Gastrocnemius medialis (tissue), 4 donors: ENCODE measurements at places on chromosomes 2 and 18.
A peak's percentile ranks its signal among the peaks of the same experiment; 100 is the strongest.

DNA sequence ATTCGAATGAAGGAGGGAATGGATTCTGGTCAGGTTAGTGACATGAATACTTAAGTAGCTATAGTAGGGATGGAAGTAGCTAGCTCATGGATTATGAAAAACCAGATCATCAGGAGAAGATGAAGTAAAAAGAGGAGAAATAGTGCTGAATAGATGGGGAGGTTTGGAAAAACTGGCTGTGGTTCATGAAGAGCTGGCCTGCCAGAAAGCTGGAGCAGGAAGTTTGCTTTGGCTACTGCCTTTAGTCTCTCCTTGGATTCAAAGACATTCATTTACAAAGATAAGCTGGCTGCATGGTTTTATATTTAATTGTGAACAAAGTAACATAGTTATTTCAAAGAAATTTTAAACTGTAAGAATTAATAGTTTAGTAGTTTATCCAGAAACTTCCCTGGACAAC is 567.0 kb downstream of the RIT2 start:
- DNase-seq, result no peak

DNA sequence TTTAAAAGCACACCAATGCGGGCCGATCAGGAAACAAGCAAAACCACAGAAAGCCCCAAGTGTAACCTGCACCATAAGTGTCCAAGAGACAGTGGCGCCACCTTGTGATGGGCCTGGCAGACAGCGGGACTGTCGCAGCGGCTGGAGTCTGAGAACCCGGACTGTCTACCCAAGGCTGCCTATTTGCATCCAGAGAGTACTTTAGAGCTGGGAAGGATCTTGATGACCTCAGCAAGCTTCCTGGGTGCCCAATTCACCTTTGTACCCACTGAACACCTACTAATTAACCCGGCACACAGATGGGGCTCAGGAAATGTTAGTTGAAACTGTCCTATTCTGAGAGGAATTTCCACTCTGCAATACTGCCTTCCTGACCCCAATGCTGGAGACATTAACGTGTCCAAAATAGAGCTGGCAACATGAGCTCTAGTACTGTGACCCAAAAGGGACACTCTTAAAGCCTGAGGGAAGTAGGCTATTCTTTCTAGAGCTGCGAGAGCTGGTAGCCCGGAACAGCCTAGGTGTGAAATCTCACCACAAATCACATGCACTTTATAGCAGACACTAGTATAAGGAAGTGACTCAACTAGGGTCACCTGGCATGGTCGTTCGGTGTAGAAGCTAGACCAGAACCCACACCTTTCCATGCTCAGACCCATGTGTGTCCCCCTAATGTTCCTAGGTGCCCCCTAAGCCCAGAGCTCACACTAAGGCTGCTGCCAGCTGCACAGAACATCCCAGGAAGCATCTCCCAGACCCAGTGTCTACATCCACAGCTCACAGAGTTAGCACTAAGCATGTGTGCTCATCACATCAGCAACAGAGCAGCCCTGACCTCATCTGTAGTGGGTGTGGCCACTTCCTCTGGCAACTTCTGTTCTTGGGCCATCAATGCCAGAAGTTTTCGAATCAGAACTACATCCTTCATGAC is 25.4 kb downstream of the POLR1A start:
- DNase-seq, result peak; percentile 69

GRCh38 chr18:22827216-22827615 is 105.9 kb upstream of the RBBP8 start:
- no peak for DNase-seq

GRCh38 chr18:23238651-23239349 is 103.5 kb downstream of the CABLES1 start:
- DNase-seq, result no peak

GRCh38 chr2:80050246-80050645 is 254.3 kb downstream of the LRRTM1 start:
- DNase-seq, result no peak

GRCh38 chr18:39441648-39442047 is 1876.0 kb upstream of the CELF4 start:
- DNase-seq, result no peak

DNA sequence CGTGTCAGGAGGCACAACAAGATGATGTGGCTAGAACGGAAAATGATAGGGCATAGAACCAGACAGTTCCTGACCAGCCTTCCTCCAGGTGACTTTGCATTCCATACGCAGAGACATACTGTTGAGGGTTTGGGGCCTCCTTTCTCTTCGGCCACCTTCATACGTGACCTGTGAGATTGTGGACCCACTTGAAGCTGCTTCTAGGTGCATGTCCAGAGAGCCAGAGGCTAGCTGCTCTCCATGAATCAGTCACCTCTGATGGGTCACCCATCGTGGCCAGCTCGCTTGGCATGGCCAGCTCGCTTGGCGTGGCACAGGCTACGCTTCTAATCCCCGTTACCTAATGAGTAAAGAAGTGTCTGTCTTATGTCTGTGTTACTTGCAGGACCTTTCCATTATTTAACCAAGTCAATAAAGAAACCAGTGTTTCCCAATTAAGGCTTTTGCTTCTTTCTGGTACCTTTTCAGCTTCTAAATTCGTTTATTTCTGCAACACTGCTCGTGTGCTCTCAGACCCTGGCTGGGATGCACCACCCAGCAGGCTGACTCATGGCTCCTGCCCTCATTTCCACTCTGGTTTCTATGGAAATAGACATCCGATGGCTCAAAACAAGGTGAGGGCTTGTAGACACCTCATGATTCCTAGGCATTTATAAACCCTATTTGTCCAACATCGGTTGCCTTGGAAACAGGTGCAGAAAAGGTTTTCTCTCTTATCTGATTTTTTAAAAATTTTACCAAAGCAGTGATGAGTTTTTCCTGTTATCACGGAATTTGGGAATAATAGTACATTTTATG is 86.7 kb upstream of the B3GNT7 start:
- no peak for DNase-seq

- no peak for DNase-seq
These were observed 61.5 kb upstream of the DOCK10 start for GRCh38 chr2:225103737-225104141.

GRCh38 chr2:237507512-237507911 is 20.5 kb downstream of the MLPH start:
- DNase-seq, result no peak

GRCh38 chr2:230586328-230586982 is 126.2 kb upstream of the CAB39 start:
- no peak for DNase-seq

- no peak for DNase-seq
These were observed 170.6 kb downstream of the FIGN start for GRCh38 chr2:163565192-163565591.

DNA sequence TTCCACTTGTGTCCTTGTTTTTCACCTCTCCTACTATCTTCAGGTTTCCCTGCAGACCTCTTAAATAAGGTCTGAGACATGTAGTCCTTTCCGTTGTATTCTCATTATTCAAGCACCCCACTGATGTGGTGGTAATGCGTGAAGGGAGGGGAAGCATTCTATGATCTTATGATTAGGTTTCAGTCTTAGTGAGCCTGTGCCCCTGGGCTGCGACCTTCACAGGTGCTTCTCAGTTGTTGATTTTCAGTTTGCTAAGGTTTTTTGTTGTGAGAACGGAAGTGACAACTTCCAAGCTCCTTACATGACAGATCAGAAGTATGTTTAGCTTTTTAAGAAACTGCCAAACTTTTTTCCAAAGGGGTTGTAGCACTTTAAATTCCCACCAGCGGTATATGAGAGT is 41.3 kb downstream of the VPS54 start:
- no peak for DNase-seq

- no peak for DNase-seq
These were observed 160.0 kb upstream of the PGAP1 start for GRCh38 chr2:197086500-197086899.

- no peak for DNase-seq
These were observed 829 bp upstream of the KIAA2012 start for GRCh38 chr2:202072226-202072625.

- DNase-seq, result no peak
These were observed 1.1 kb upstream of the SEH1L start for GRCh38 chr18:12946549-12947284.

DNA sequence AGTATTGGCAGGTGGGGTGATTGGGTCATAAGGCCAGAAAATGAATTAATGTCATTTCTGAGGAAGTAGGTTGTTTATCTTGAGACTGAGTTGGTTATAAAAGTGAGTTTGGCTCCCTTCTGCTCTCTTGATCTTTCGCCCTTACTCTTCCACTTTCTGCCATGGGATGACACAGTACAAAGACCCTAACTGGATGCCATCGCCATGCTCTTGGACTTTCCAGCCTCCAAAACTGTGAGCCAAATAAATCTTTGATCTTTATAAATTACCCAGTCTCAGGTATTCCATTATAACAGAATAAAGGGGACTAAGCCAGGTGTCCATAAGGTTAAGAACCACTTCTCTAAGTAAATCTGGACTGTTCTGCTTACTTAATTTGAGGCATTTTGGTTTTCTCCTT is 44.4 kb downstream of the MAP4K3 start:
- no peak for DNase-seq

GRCh38 chr2:157355618-157356017 is 30.0 kb upstream of the ERMN start:
- no peak for DNase-seq

- DNase-seq, result no peak
These were observed 72.7 kb upstream of the MGAT4A start for GRCh38 chr2:98803405-98804264.

GRCh38 chr2:64857581-64858471 is 131.4 kb upstream of the SLC1A4 start:
- DNase-seq, result peak; percentile 44

DNA sequence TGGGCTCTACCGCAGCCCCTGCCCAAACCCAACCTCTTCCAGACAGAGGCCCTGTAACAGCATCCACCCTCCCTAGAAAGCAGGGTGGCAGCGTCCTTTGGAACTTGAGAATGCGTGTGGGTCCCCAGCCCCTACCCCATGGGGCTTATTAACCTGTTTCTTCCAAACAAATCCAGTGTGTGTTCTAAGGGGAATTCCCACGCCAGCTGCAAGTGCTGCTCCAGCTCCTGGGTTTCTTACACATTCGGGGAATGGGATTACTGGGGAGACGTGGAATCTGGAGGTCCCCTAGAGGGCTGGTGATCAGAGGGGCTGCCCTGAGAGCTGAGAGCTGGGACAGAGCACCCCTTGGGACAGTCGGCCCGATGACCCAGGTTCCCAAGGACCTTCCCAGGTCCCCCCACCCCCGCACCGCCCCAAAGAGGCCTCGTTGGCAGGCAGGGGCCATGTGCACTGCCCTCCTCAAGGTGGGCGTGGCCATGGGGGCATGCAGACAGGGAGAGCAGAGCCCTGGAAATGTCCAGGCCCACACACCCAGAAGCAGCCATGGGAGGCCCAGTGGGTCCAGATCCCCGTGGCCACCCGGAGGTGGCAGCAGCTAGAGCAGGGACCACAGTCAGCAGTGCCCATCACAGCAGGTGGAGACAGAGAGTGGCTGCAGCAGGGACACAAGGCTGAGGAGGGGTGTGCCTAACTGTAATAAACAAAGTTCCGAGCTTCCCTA is 18.8 kb upstream of the TEX44 start:
- DNase-seq, result no peak

- no peak for DNase-seq
These were observed 88.4 kb downstream of the ARHGAP15 start for GRCh38 chr2:143217512-143218115.

DNA sequence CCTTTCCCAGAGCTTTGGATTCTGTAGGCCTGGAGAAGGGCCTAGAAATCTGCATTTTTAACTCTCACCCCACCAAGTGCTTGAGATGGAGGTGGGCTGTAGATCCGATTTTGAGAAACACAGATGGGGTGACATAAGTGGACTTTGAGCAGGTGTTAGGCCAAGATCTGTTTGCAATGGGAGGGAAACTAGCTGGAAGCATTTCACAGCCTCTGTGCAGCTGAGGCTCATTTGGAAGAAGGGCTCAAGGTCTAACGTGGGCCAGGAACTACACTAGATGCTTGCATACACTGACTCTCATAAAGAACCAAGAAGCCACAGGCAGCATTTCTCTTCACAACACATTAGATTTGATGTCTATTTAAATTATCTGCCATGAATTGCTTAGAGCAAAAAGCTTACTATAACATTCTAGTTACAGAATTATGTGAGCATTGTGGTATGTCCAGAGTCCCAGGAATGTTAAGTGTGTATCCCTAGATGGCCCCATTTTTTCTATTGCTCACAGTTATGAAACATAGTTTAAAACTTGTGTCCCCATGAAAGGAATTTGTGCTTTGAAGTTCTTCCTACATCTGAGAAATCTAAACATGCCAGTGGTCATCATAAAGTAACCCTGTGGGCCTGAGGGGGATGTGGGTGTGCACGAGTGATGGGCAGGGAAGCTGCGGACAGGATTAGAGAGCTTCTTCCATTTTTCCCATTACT is 77.2 kb downstream of the CD28 start:
- DNase-seq, result no peak

GRCh38 chr18:31680433-31680811 is 4.0 kb downstream of the B4GALT6 start:
- DNase-seq, result no peak

- no peak for DNase-seq
These were observed 181.2 kb downstream of the FAM124B start for GRCh38 chr2:224220586-224221255.

- no peak for DNase-seq
These were observed 118.1 kb downstream of the EPB41L3 start for GRCh38 chr18:5425721-5426120.

DNA sequence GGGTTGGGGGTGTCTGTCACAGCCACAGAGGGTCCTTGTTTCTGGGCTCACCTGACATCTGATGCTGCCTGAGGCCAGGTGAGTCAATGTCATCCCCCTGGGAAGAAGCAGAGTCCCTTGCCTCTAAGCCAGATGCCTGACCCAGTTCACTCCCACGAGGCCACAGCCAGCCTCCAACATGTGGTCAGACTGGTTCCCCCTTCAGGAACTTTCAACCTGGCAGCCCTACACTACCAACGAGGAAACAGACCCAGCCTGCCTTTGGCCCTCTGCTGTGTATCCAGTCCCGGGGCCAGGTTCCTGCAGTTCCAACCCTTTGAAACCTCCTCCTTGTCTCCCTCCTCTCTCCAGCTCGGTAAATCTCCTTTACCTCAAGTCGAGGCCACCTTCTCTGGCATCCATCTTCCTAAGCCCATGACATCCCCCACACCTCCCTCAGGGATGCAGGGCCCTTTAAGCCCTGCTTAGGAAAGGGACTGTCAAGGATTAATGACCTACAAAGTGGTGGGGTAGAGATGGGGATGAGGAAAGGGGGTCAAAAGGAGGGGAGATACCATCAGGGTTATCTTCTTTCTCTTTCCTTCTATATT is 49.2 kb upstream of the SMAD2 start:
- no peak for DNase-seq

DNA sequence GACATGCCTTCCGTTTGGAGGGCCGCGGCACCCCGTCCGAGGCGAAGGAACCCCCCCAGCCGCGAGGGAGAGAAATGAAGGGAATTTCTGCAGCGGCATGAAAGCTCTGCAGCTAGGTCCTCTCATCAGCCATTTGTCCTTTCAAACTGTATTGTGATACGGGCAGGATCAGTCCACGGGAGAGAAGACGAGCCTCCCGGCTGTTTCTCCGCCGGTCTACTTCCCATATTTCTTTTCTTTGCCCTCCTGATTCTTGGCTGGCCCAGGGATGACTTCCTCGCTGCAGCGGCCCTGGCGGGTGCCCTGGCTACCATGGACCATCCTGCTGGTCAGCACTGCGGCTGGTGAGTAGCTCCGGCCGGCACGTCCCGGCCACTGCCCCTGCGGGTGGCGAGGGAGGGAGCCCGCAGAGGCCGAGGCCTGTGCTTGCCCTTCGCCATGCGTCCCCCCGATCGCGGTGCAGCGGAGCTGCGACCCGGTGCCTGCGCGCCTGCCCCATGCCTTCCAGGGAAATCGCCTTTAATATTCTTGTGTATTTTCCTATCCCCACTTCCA is 1.2 kb downstream of the BMPR2 start:
- peak; percentile 14 for DNase-seq

GRCh38 chr2:148900350-148900837 is 25.4 kb downstream of the KIF5C start:
- DNase-seq, result no peak

GRCh38 chr2:119579424-119580295 is 35.4 kb downstream of the CFAP221 start:
- no peak for DNase-seq
